T-cell (primary cell): ENCODE measurements at places on chromosomes 6 and 20.
A peak's percentile ranks its signal among the peaks of the same experiment; 100 is the strongest.

GRCh38 chr6:85344996-85345395, 104.9 kb upstream of the NT5E start:
- DNase-seq, result no peak

GRCh38 chr6:28606424-28607391, 81.0 kb downstream of the GPX5 start:
- no peak for DNase-seq

DNA sequence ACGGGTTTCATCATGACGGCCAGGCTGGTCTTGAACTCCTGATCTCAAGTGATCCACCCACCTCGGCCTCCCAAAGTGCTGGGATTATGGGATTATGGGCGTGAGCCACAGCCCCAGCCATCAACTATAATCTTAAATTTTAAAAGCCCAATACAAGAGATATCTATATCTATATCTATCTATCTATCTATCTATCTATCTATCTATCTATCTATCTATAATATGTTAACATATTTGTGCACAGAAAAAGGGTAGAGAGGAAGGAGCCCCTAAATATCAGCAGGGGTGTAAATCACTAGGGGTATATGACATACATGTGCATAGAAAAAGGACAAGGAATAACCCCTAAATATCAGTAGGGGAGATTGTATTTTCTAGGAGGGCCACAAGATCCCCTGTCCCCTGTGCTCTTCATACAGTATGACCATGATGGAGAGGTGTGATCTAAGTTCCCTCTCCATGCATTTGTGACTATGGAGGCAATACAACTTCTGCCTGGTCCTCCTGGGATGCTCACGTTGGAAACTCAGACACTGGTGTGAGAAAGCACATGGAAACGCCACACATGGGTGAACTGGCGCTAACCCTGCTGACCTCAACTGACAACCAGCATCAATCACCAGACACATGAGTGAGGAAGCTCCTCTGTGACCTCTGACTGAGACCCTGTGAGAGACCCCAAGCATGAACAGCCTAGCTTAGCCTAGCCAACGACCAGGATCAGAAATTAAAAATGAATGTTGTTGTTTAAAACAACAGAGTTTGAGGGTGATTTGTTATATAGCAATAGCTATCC, 1.2 kb upstream of the SPATS1 start:
- DNase-seq, result no peak

GRCh38 chr6:5412663-5413062, 151.3 kb downstream of the FARS2 start:
- DNase-seq, result no peak

- DNase-seq, result peak; percentile 24
Observed at GRCh38 chr20:17617212-17617867, 47.5 kb downstream of the DSTN start.

GRCh38 chr20:62860391-62860923, 1.2 kb downstream of the TCFL5 start:
- DNase-seq, result no peak

DNA sequence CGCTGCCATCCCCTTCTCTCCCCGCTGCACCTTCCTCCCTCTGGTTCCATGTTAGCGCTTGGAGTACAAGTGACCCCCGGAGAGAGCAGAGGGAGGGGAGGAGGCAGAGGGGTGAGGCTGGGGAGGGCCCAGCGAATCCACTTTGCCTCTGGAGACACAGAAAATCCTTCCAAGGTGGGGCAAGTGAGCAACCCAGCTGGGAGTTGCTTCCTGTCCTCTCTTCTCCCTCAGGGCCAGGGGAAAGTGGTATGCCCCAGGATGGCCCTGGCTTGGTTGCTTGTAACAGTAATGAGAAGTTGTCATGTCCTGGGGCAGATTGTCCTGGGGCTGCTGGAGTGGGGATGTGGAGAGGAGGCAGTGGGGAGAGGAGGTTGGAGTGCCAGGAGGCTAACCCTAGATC, 691 bp upstream of the ANGPT4 start:
- no peak for DNase-seq

DNA sequence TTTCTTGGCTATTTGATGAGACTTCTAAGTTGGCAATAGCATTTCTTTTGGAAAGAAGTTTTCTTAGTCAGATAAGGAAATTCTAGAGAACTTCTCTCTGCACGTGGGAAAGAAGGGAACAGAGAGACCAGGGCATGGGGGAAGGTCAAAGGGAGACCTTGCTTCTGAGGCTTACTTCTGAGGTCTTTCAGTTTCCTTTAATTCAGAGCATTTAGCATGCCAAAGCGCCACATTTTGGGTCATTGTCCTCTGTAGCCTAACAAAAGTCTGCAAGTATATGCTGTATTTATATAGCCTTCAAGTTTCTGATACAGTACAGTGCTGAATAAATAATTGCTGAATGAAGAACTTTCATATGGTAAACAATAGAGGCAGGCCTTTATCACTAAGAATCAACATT, 95.6 kb downstream of the SAMD3 start:
- DNase-seq, result no peak

DNA sequence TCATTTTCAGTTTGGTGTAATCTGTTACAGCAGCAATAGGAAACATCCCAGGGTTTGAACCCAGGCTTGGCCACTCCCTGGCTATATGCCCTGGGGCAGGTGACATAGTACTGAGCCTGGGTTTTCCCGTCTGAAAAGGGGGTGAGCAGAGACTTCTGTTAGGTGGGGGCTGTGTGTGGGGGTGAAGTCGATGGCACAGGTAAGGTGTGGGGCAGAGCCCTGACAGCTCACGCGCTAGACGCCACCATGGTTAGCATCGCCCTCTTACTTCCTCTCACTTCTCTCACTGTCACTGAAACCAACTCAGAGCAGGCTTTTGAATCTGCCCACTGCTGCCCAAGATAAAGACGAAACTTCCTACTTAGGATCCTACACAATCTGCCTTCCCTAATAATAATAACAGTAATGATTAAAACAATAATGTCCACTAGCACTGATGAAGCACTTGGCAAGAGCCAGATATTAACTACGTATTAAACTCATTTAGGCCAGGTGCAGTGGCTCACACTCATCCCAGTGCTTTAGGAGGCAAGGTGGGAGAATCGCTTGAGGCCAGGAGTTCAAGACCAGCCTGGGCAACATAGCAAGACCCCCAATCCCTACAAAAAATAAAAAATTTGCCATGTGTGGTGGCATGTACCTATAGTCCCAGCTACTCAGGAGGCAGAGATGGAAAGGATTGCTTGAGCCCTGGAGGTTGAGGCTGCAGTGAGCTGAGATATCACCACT, 117.9 kb upstream of the PTPN1 start:
- DNase-seq, result no peak

- no peak for DNase-seq
Observed at GRCh38 chr6:75608956-75609533, 7.4 kb downstream of the SENP6 start.

DNA sequence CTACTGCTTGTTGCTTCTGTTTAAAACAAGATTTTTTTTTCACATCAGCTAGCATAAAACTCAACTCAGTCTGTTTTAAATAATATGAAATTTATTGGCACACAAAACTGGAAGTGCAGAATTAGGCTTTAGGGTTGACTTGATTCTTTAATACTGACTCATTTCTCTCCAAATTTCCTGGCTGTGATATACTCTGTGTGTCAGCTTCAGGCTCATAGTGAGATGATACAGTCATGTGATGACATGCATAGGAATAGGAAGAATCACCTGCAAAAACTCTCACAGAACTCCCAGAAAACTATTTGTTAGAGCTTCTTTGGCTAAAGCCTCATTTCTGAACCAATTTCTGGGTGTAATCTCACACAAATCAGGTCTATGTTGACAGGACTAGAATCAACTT, 1068.0 kb upstream of the EPHA7 start:
- no peak for DNase-seq

DNA sequence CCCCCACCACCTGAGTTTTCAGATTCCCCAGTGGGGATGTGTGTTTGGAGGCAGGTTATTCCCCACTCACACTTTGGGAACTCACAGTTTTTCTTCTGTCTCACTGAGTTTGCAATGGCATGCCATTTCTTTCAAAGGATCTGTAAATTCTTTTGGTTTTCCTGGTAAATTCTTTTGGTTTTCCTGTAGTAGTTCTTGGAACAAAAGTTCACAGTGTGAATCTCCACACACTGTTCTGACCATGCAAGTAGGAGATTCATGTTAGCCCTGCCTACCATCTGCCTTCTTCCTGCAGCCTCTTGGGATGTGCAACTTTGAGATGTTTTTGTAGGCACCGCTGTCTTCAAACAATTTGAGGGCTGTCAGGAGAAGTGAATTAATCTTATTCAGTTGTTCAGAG, 165.6 kb upstream of the OGFRL1 start:
- no peak for DNase-seq

DNA sequence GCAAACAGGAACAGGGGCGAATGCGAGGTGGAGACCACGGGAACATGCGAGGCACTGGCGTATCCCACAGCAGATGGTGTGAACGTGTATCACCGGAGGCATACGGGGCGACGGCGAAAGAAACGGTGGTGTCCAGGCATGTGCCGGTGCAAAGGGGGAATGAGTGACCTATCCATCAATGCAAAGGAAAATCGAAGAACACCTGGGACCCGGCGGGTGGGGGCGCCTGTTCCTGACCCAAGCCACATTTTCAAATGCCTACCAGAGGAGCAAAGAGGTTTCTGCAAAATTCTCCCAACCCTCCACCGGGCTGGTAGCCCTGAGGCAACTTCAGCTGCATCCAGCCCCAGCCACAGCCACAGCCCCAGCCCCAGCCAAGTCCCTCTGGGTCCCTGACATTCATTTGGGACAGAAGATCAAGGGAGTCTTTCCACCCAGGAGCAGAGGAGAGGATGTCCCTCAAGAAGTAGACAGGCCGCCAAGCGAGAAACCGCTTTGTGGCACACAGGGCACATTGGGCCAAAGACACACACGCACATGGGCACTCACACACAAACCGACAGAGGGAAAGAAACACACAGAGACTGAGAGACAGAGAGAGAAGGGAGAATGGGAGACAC, 164.0 kb upstream of the ZNF337 start:
- no peak for DNase-seq

DNA sequence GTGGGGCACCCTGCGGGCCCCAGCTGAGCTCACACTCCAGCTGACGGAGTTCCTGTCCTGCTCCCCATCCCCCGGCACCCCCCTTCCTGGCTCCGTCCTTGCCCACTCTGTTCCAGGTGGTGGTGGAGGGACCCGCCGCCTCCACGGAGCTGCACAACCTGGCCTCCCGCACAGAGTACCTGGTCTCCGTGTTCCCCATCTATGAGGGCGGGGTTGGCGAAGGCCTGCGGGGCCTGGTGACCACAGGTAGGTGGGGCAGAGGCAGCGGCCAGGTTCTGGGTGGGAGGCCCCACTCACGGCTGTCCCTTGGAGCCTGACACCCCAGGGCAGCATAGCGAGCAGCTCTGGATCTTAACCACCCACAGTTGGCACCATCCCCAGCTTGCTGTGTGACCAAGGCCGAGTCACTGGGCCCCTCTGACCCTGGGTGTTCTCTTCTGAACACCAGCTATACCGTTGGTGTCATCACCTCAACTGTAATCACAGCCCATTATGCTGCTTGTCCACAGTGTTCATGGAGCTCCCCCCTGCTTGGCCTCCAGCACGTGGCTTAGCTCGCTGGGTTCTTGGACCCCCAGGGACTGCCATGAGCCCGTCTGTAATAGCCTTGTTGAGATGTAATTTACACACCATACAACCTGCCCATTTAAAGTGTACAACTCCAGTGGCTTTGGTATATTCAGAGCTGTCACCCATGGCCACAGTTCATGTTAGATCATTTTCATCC, 17.4 kb downstream of the COL20A1 start:
- no peak for DNase-seq

- no peak for DNase-seq
Observed at GRCh38 chr20:63123331-63123741, 92.6 kb downstream of the YTHDF1 start.

GRCh38 chr20:23244916-23245552, 105.6 kb upstream of the NXT1 start:
- no peak for DNase-seq

DNA sequence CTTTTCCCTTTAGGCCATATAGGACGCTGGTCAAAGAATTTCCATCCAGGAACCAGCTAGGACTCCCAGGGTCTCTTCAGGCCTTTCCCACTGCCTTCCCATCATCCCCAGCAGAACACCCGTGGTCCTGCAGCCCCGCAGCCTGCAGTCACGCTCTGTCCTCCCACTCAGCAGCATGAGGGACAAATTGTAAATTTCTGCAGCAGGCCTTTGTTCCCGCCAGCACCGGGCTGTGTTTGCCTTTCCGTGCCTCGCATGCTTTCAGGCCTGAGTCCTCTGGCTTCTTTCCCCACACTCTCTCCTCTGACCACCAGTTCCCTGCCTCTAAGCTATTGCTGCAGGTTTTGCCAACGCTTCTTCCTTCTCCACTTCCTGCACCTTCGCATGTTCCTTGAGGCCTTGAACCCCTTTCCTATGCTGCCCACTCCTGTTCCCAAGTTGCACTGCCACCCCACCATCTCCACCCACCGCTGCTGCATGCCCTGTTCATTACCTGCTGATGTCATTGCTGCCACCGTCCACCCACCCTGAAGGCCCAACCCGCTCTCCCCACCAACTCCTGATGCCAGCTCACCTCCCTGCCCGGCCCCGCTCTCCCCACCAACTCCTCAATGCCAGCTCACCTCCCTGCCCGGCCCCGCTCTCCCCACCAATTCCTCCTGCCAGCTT, 49.8 kb downstream of the RNASET2 start:
- no peak for DNase-seq

GRCh38 chr6:16927205-16927604, 165.9 kb upstream of the ATXN1 start:
- no peak for DNase-seq

GRCh38 chr6:34230653-34231371, 5.9 kb upstream of the HMGA1 start:
- no peak for DNase-seq

DNA sequence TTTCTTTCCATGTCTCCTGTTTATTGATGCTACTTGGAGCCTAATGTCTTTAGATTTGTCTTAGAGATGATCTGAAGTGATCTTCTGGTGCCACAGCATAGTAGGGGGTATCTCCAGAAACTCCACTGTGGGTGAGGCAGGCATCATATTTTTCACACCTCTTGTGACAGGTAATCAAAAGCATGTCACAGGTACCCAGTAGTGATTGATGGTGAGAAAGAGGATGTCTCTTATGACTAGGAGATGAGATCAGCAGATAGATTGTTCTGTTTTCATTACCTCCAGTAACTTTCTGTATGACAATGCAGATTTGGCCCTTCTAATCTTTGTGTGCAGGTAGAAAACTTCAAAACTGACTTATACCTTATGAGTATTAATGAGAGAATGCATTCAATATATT, 13.5 kb downstream of the NCOA7 start:
- no peak for DNase-seq

DNA sequence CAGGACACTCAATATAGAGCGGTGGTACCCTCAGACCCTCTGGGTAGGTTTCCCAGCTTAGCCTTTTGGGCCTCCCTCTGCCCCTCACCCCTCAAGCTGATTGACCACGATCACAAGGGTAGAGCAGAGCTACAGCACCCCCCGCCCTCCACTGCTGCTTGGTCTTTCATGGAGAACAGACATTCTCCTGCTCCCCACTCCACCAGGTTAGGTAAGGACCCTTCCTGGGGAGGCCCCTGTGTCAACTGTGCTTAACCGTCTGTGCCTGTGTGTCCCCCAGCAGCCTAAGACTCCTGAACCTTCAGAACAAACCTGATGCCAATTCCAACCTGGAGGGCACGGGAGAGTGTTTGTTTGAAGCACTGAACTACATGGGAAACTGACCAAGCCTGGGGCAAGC, 11.8 kb downstream of the MYH7B start:
- no peak for DNase-seq

GRCh38 chr6:145034664-145035063, 700.7 kb downstream of the EPM2A start:
- DNase-seq, result no peak

- no peak for DNase-seq
Observed at GRCh38 chr6:135972150-135972549, 120.6 kb downstream of the PDE7B start.

- DNase-seq, result no peak
Observed at GRCh38 chr20:2709205-2709981, 16.8 kb downstream of the EBF4 start.
